NCI-H460 (cell line): ENCODE measurements at places on chromosomes 13 and 19. TPM values are rescaled to one million over a fixed set of nuclear protein-coding genes. Genes with fewer than 3 reads are reported as not detected.

Gene BRME1
- total RNA-seq: 0.50 TPM in 1 of 2 replicates, not detected in the other

GRCh38 chr19:56566904-56567273 is 379 bp upstream of the ZNF470 start:
- DNase-seq: peak; percentile 8

Gene SLC7A9
- total RNA-seq: not detected in 2 replicates

Gene CDX2
- total RNA-seq: not detected in 2 replicates

GRCh38 chr13:100946588-100946987 is 272.0 kb upstream of the TMTC4 start:
- no peak for DNase-seq

DNA sequence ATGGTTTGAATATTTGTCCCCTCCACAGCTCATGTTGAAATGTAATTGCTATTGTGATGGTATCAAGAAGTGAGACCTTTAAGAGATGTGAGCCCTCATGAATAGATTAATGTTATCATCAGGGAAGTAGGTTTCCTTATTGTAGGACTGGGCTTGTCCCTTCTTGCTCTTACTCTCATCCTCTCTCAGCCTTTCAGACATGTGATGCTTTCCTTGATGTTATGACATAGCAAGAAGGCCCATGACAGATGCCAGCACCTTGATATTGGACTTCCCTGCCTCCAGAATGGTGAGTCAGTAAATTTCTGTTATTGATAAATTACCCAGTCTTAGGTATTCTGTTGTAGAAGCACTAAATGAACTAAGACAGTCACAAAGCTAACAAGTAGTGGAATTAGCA is 5.7 kb upstream of the ZMYM2 start:
- no peak for DNase-seq

Gene NR2F6
- 38.1 and 46.6 TPM in 2 replicates for total RNA-seq

- peak; percentile 16 for DNase-seq
Observed at GRCh38 chr13:25249001-25249543, 38.2 kb downstream of the MTMR6 start.

- DNase-seq: no peak
Observed at GRCh38 chr13:110266983-110267382, 40.0 kb downstream of the COL4A1 start.

DNA sequence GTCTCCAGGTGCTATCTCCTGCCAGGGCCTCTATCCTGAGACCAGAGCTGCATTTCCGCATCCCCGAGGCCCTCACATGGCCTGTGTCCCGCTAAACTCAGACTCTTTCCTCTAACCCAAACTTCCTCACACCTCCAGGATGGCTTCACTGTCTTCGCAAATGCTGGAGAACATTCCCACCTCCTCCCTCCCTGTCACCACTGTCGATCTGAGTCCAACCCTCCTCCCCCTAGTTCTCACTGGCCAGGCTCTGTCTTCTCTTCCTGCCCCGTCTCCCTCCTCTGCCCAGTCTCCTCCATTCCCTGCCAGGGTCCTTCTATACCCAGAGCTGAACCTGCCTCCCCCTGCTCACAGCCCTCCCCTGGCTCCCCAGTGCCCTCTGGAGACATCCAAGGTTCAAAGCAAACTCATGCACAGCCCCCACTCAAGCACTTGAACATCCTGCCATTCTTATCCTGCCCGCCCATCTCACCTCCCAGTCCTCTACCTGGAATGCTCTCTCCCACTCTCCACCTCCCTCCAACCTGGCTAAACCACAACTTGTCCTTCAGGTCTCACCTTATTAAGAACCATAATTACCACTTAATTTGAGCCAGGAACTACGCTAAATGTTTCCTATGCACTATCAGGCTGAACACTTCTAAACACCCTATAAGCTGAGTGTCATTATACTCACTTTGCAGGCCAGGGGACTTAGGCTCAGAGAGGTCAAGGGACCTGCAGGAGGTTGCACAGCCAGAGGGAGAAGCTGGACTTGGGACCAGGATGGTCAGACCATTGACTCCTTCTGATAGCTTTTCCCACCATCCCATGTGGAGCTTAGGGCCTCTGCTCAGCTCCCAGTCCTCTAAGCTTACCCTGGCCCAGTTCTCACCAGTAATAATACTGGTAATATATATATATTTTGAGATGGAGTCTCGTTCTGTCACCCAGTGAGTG is 961 bp upstream of the VSIG10L start:
- no peak for DNase-seq

GRCh38 chr13:78852709-78853108 is 193.8 kb upstream of the OBI1 start:
- no peak for DNase-seq

DNA sequence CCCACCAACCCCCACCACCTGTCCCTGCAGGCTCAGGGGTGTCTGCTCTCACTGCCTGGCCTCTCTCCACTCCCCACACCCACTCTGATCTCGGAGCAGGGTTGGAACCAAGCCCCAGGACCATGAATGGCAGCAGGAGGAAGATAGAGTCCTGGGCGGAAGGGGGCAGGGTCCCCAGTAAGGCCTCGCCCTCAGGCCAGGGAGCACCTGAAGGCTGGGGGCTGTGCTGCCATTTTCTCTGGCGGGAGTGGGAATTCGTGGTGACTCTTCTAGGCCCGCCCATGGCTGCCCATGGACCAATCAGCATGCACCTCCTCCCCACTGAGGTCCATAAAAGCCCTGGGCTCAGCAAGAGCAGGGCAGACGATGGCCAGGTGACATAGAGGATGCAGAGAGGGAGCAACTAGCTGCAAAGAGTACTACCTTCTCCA is 25.0 kb downstream of the KBTBD6 start:
- no peak for DNase-seq

GRCh38 chr13:112042496-112042895 is 24.5 kb upstream of the SOX1 start:
- no peak for DNase-seq

GRCh38 chr19:41330481-41330880 is 20.5 kb downstream of the CCDC97 start:
- no peak for DNase-seq

DNA sequence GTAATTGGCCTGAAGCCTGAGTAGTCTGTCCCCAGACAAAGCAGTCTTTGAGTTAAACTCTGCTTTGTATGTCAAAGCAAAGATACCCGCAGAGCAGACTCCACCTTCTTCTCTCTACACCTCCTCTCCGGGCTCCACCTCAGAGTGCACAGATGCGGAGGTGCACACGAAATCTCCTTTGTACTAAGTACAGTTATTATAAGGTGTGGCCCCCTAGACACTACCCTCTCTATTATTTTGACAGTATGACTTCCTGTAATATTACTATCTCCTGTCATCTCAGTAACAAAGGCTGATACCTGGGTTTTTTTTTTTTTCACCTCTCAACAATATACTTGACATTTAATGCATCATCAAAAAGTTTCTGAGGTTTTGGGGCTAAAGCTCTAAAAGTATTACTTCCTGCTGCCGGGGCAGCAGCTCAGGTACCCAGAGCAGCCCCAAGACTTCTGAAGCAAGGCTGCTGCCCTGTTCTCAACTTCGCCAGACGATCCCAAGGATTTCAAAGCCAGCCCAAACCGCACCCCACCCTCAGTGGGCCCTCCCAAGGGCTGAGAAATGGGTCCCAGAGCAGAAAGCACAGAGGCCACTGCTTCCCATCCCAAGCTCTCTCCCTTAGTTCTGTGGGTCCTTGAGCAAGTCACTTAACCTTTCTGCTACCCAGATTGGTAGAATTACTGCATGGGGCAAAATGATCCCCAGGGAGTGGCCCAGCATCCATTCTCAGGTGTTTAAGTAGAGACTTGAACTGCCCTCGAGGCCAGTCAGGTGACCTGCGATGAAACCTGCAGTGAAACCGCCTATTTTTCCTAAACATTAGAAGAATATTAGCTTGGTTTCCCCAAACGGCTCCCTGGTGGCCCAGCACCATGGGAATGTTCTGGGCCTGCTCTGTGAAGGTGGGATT is 180.6 kb downstream of the FOXO1 start:
- DNase-seq: no peak

- no peak for DNase-seq
Observed at GRCh38 chr13:101398920-101399319, 17.4 kb downstream of the NALCN start.

DNA sequence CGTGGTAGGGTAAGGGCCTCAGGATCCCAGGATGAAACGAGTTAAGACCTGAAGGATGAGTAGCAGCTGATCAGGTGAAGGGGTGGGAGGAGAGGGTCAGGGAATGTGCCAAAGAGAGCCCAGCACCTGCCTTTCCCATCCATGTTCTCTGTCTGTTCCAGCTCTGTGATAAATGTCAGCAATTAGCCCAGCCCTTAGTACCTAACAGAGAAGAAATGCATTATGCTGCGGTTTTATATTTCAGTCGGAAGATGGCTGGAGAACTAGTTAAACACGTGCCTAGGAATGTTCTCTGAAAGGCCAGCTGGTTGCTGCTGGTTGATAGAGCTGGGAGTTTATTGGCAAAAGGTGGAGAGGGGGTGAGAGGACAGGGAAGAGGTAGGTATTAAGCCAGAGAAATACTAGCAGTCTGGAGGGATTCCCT is 268.2 kb downstream of the SHISA2 start:
- no peak for DNase-seq

Gene TMEM86B
- 1.8 and 2.3 TPM in 2 replicates for total RNA-seq

GRCh38 chr13:101018720-101019119 is 344.1 kb upstream of the TMTC4 start:
- no peak for DNase-seq

GRCh38 chr19:49555600-49556411 is 24.6 kb downstream of the NOSIP start:
- DNase-seq: peak; percentile 14

DNA sequence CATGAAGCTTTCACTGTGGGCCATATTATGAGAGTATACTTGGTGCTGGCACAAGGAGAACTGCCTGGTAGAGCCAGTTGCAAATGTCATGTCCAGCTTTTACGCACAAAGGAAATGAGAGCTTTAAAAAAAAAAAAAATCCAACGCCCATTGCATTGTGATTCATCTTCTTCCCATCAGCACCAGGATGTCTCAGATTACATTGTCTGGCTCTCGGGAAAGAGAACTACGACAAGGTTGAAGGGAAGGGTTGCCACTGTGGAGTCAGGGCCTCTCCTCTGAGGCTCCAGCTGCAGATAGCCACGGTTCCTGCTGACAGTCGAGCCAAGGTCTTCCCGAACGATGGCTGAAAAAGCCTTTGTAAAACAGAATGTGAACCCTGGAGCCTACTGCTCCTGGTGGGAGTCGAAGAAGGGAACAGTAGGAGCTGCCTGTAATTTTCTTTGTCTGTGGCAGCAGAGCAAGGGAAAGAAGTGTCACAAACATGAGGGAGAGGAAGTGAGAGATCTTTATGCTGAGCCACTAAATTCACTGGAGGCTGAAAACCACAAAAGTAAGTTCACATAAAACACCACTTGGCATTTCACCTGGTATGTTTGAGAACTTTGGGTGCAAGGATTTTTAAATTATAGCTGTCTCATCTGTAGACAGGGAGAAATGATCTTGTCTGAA is 704.7 kb downstream of the DIAPH3 start:
- no peak for DNase-seq

Gene TEX29
- total RNA-seq: not detected in 2 replicates

Gene MYH14
- 2.6 and 3.0 TPM in 2 replicates for total RNA-seq

DNA sequence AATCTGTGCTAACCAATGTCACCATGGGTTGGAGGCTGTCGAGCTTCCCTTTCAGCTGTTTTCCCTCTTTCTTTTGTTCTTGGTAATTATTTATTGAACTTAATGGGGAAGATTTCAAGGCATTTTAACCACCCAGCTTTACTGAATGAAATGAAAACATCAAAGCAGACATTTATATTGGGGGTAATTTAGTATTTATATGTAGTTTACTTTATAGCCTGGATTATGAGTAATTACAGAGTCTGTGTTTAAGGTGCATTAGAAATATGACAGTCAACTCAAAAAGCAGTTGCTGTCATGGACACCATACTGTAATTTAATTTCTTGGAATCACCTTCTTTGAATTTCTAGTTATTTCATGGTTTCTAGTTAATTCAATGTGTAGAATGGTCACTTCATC is 42.0 kb downstream of the TNFRSF19 start:
- DNase-seq: no peak

- no peak for DNase-seq
Observed at GRCh38 chr19:48578891-48579290, 26.9 kb downstream of the SULT2B1 start.

Gene MBD3L2B
- not detected in 2 replicates for total RNA-seq

DNA sequence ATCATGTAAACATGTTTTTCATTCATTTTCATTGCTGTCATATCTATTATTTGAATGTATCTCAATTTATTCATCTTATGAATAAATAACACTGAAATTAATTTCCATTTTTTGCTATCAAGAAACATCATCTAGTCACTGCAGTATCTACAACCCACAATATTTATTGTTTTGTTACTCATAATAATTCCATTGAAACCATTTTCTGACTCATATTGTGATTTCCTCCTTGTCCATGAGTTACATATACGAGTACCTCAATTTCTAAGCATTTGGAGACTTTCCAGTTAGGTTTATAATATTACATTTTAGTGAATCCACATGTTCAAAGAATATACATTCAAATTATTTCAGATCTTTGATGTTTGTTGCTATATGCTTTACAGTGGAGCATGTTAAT is 1524.0 kb downstream of the SLITRK1 start:
- no peak for DNase-seq

- DNase-seq: no peak
Observed at GRCh38 chr19:46369817-46370216, 22.9 kb downstream of the PPP5C start.

DNA sequence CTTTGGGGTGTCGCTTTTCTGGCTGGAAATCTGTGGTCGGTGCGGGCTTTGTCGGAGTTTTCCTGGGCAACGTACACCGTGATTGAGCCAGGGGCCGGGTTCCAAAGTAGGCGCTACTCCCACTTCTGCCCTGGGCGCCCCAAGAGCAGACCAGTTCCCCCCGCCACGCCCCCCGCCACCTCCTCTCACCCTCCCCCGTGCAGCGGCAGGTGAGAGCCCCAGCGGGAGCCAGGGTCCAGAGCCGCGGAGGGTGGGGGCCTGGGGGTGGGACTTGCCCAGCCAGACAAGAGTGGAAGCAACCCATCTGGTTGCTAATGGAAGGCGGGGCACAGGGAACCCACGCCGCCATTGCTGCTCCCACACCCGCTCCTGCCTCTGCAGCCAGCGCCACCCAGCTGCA is 2195.9 kb downstream of the PCDH9 start:
- DNase-seq: no peak

GRCh38 chr13:92989301-92989700 is 237.3 kb upstream of the GPC6 start:
- DNase-seq: no peak

Gene ZNF223
- total RNA-seq: 1.9 and 2.0 TPM in 2 replicates

- no peak for DNase-seq
Observed at GRCh38 chr19:46376241-46377153, 29.6 kb downstream of the PPP5C start.

DNA sequence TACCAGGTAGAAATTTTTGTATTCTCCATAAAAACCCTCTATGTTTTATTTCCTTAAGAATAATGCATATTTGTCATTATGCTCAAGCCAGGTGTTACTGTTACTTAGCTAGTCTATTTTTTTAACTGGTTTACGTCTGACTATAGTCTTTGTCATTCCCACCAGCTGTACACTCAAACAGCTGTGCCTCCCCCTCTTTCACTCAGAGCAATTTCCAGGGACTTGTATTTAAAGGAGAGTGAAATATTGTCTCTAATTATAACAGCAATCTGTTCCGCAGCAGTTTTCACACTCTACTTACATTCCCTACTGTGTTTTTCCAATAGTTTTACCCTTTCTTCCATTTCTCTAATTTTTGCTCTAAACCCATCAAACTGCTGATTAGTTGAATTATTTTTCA is 813.6 kb upstream of the MIR17HG start:
- DNase-seq: no peak

Gene TPTE2
- not detected in 2 replicates for total RNA-seq
